ENCODE measurements at places on chromosomes 2 and 18.
A peak's percentile ranks its signal among the peaks of the same experiment; 100 is the strongest.

DNA sequence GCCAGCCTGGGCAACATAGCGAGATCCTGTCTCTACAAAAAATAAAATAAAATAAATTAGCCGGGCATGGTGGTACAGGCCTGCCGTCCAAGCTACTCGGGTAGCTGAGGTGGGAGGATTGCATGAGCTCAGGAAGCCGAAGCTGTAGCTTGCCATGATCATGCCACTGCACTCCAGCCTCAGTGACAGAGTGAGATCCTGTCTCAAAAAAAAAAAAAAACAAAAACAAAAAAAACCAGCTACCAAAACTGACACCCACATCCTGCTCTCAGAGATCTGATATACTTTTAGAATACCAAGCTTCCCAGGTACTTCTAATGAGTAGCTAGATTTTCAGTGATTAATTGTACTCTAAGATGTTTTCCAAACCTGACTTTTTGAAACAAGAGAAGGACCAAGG, 74.0 kb downstream of the TTC27 start:
- DNase-seq = no peak

- DNase-seq = no peak
These were observed 3.0 kb upstream of the IL1RN start for GRCh38 chr2:113124181-113124961.

DNA sequence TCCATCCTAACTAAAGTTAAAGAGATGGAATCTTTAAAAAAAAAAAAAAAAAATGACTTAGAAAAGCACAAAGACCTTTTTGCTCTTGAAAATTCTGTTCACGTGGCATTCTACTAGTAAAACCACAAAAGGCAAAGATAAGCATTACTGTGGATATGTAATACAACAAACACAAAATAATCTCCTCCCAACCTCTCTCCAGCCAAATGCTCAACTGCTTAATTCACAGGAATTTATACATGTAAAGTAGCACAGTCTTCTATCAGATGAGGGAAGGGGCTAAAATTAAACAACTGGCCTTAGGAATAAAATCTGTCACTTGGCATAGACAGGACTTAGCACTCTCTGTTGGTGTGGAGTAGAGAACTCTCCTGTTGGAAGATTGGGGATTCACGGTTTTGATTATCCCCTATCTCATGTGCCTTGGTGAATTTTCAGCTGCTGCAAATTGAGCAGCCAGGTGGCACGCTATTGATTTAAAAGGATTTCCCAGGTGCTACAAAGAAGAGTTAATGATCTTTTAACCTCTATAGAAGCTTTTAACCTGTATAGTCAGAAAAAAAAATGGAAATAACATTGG, 57.4 kb downstream of the ATIC start:
- no peak for DNase-seq

DNA sequence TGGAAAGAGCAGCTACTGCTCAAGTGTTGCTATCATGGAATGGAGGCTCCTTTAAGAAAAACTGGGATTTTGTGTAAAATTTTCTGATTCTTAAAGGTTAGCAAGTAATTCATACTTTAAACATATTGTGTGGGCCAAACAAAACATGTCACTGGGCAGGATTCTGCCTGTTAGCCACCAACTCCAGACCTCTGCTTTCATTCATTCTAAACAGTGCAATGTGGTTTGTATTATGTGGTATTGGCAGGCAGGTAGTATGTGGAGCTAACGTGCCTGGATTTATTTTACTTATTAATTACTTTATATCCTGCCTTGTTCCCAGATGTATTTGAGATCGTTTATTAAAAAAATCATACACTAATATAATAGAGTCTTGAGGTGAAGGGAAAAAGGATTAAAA, 1521.3 kb upstream of the ACVR2A start:
- no peak for DNase-seq

DNA sequence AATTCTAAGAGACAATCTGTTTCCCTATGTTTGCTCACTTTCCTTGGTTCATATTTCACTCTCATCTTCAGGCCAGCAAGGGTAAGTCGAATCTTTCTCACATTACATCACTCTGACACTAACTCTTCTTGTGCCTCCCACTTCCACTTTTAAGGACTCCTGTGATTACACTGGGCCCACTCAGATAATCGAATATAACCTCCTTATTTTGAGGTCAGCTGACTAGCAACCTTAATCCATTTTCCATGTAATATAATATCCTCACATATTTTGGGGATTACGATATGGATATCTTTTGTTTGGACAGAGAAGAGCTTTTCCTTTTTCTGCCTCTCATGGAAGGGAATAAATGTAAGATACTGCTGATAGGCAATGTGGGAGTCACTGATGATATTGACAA, 2015.7 kb upstream of the LRRTM1 start:
- no peak for DNase-seq

- no peak for DNase-seq
These were observed 549.0 kb upstream of the PKDCC start for GRCh38 chr2:41498781-41499180.

DNA sequence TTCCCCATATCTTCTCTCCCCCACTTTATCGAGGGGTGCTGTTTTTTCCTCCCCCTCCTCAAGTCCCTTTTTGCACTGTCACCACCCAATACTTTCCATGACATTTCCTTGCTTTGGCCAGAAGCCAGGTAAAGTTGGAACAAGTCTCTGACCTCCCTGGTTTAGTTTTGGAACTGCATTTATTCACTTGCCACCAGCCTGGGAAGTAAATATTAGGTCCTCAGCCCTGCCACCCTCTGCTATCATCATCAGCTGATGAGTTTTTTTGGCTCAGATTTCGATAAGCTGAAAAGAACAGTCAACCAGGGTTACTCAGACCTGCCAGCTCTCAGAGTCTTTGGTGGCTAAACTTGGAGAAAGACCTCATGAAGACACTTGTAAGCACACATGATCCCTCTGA, 47.0 kb downstream of the DHRS9 start:
- DNase-seq = no peak

DNA sequence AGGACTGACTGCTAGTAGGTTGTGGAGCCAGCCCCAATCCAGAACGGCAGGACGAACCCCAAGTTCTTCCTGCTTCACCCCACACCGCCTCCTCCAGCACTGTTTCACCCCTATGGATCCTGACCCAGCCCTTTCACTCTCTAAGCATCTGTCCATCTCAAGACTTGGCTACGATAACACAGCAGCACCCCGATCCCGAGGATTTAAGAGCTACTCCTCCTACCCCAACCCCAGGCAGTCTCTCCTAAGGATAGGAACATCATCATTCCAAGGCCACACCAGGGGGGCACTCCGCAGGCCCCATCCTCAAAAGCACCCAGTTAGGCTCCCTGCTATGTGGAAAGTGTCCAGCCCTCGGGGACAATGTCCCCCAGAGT, 645 bp downstream of the KCTD18 start:
- DNase-seq = no peak

- DNase-seq = no peak
These were observed 111.8 kb upstream of the MYCN start for GRCh38 chr2:15828576-15828975.

GRCh38 chr2:144774809-144775208, 254.9 kb upstream of the ZEB2 start:
- no peak for DNase-seq

GRCh38 chr2:204691911-204692510, 146.7 kb downstream of the PARD3B start:
- no peak for DNase-seq

DNA sequence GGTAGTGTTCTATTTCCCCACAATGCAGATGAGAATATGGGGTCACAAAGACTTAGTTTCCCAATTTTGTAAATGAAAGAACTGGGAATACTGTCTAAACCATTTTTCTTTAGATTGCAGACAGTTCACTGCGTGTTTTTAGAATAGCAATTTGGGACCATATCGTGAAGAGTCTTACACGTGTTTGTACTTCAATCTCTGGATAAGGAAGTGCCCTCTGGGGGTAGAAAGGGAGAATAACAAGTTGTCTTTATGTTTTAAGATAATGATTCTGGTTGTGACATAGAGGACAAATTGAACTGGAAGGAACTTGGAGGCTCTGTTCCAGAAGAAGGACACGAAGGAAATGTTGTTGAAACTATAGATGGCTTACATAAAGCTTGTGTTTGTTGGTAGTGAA, 457.7 kb downstream of the CBLN2 start:
- no peak for DNase-seq

DNA sequence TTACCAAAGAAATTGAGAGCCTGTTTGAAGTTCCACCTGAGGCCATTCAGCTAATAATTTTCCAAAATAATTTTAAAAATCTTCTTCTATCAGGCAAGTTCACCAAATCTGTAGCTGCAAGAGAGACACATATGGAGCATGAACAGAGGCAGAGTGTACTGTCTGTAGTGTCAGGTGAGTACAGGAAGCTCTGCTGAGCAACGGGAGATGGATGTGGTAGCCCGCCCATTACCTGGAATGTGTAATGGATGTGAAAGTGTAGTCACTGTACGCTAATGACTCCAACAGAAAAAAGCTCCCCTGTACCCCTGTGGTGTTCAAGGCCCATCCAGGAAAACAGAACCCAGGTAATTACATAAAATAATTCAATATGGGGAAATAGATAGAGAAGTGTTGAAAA, 311.5 kb downstream of the LRRTM4 start:
- no peak for DNase-seq

DNA sequence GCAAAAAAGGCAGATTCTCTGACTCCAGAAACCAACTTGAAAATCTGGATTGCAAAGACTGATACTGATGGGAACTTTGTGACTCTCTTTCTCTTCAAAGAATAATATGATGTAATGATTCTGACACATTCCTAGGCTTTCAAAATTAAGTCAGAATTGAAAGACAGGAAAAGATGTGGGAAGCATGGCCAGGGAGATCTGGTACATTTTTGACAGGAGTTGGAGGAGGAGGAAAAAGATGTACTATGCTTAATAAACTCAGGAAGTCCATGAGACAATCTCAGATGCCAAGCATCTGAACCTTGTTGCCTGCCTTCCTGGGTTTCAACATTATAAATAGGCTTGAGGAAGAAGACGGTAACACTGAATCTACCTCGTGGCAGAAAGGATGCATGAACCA, 34.2 kb downstream of the KLF7 start:
- DNase-seq = no peak

DNA sequence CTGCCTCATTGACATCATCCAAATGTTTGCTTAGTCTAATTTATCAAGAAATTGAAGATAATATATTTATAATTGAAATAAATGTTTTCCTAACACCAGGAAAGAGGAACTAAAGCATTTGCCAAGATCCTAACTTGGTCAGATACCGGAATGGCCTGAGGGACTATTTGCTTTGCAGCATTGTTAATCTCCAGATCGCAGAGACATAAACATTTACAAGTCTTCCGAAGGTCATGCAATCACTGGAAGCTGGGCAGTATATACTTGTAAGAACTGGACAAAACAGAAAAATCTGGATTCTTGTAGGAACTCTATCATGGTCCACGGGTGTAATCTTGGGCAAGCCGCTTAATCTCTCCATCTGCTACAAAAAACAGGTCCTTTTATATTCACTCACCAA, 42.2 kb downstream of the CYBRD1 start:
- no peak for DNase-seq

- DNase-seq = no peak
These were observed 70.9 kb upstream of the LYPD6B start for GRCh38 chr2:148967578-148967977.

GRCh38 chr2:1671916-1672315, 72.4 kb downstream of the PXDN start:
- DNase-seq = no peak

DNA sequence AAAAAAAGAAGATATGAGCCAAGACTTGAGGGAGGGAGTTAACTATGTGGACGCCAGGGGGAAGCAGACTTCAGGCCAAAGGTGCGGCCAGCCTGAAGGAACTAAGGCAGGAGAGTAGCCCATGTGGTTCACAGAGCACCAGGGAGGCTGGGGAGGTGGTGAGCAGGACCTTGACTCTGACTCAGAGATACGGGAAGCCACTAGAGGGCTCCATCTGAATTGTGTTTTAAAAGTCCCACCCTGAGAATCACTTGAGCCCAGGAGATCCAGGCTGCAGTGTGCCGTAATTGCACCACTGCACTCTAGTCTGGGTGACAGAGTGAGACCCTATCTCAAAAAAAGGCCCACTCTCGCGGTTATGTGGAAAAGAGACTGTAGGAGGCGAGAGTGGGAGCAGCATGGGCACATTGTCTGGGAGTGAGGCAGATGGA, 12.3 kb downstream of the CEP192 start:
- DNase-seq = peak; percentile 15

DNA sequence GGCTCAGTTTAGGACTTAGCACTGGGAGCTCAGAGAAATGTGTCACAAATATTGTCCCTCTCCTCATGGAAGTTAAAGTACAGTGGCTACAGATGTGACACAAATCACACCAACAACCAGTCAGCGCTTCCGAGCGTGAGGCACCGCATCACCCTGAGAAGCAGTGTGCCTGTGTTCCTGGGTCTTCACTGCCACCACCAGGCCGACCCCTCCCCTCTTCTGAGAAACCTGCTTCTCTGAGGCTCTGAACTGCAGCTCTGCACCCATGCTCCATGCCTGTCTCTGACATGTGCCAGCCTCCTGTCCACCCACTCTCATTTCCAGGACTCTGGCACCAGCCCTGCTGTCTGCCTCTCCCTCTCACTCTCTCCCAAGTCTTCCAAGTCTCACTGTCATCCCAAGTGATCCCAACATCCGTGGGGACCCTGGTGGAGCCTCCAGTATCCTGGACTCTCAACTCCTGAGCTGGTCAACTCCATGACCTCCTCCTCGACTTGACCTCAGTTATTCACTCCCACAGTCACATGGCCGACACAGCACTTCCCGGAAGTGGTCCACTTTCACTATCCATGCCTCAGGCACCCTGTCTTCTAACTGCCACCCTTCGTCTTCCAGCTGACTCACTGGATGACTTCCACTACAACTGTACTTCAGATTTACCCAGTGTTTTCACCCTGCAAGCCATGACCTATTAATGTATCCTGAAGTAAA, 73.5 kb downstream of the FBXO15 start:
- DNase-seq = no peak

- DNase-seq = no peak
These were observed 372.5 kb downstream of the SATB2 start for GRCh38 chr2:199085261-199085660.

DNA sequence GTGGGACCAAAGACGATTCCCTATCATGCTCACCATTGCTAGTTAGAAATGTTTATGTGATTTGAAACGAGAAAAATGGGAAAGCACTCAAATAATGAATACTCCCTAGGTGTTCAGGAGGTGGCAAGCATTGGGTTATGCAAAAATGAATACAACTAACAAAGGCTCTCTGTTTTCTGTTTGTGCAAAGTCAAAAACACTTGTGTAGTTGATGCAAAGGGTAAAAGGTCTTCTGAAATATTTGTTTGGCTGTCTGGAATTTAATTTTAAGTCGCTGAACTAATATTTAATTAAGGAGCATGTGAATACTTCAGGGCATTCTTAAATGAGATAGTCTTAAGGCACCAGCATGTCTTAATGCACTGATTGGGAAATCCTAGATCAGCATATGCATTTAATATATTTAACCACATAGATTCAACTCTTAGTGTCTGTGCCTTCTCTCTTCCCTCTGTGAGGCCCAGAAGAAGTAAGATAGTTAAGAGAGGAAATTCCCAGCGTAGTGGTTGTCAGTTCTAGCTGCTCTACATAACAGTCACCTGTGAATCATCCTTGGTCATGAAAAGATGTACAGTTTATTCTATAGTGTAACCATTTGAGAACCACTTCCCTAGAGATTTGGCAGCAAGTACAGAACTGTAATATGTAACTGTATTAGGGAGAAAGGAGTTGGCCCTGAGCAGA, 111.9 kb downstream of the EPC2 start:
- DNase-seq = no peak

- DNase-seq = no peak
These were observed 264.0 kb downstream of the MREG start for GRCh38 chr2:215749092-215749957.
